ENCODE measurements at places on chromosomes 12 and 14.

DNA sequence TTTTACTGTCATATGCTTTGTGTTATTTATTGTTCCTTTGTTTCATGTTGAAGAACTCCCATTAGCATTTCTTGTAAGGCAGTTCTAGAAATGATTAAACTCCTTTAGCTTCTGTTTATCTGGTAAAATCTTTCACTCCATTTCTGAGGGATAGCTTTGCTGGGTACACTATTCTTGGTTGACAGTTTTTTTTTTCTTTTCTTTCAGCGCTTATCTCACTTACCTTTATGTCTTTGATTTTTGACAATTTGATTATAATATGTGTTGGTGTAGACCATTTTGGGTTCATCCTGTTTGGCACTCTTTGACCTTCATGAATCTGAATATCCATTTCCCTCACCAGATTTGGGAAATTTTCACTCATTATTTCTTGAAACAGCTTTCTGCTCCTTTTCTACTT is 16.2 kb downstream of the FBXO33 start:
- no peak for DNase-seq

- no peak for DNase-seq
Measured at GRCh38 chr14:60602291-60602690, 47.0 kb downstream of the SIX1 start.

- no peak for DNase-seq
Measured at GRCh38 chr12:13170892-13171490, 25.5 kb upstream of the EMP1 start.

DNA sequence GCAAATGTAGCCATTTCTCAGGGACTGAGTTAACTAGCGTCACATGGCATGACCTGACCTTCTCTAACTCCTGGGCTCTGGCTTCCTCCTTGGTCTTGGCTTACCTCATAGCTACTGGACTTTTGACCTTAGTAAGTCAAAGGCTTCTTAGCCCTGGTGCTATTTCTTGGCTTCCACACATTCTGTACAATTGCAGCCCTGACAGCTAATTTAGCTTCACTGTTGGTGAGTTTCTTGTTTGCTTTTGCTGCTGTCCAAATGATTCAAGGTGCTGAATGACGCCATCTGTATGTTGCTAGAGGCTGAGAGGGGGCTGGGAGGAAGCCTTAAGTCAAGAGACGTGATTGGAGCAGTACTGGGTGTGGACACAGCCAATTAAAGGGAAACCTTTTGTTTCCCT is 202.7 kb downstream of the PRKD1 start:
- DNase-seq, result no peak

GRCh38 chr14:74155749-74156148 is 71.0 kb downstream of the LIN52 start:
- DNase-seq, result no peak

DNA sequence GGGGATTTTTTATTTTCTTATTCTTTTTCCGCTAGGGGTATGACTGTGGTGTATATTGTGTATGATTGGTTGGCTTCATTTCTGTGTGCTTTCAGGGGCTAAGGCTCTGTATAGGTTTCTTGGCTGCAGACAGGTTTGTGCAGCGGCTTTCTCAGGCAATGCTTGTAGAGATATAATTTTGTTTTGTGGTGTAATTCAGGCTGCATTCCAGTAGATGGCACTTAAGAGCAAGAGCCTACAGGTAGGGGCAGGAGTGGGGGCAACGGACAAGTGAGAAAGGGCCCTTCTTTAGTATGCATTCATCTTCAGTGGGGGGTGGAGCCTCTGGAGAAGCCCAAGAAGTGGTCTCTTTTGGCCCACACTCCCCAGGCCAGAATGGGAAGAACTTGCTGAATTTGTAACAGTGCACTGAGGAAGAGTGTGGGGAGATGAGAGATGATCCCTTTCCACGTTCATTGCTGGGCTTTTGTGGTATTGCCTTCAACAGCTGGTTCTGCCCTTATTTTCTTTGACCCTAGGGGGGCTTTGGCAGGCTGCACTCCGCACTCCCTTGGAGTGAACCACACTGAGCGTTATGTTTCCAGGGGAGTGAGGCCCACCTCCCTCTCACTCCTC is 78.6 kb downstream of the IFNG-AS1 start:
- no peak for DNase-seq

DNA sequence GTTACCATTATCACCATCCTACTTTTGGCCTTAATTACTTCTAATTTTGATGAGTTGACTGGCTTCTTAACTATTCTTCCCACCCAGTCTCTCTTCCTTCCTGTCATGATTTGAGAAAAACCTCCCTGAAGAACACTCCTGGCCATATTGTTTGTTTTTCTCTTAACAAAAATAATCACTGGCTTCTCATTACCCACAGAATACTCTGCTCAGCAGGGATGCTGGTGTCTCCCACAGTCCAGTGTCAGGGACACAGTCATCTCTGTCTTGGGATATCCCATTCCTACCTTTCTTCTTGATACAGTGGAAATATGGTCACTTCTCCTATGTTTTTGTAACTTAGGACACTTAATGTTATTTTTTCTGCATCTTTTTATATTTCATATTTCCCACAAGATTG is 103.7 kb downstream of the SRGAP1 start:
- DNase-seq, result no peak

DNA sequence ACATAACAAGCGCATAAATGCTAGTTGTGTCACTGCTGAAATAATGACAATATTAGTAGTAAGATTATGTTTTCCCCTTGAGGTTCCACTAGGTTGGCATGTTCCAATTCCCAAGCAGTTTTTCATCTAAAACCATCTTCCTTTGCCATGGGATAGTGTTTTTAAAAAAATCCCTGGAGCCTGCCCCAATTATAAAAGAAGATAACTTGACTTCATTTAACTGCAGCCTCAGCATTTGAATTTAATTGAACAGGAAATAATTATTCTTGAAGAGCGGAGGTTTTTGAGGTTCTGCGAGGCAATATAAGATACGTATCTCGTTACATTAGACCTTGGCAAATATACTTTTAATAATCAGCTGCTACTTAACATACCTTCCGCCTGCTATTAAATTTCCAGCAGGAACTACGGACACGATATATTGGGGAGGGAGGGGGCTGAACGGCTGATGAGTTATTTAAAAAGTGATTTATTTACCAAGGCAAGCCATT is 65.2 kb upstream of the HSPB8 start:
- DNase-seq, result no peak

DNA sequence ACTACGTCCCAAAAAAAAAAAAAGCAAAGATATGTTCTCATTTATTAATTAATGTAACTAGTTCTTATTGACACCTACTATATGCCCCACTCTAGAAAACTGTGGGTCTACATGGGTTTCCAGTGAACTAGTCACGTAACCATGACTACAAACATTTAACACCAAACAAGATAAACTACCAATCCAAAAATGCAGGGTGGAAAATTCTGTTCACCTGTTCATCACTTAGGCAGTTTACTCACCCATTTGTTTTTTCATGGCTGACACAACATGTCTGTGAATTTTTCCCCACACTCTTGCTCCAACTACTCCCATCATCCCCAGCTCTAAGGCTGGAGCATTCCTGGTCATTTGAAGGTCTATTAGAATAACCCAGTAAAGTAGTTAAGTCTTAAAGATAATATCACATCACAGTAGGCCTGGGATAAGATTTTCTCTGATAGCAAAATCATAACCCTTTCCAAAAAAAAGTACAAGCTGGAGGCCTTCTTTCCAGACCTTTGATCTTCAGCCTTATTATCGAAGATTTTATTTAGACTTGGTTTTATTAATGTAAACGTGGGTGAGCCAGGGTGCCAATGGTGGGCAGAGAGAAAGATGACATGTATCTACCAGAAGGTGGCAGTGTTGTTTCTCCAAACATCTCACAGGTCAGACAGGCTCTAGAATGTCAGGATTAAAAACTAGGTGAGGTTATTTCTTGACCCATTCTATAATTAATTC is 61.6 kb upstream of the DAAM1 start:
- DNase-seq, result peak; percentile 45

DNA sequence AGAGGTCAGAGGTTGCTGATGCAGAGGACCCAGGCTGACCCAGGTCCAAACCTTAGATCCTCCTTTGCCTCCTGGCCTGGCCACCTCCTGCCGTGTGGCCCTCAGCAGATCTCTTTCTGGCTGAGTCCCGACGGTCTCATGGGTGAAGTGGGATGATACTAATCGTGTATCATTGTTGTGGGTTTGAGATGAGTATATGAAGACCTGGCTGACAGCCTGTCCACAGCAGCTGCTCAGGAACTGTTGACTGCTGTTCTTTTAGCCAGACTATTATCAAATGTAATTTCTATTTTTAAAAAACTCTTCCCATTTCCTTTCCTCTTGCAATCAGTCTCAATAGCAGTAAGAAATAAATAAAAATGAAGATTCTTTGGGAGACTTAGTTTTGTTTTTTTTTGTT is 45.6 kb downstream of the ANKRD9 start:
- no peak for DNase-seq

DNA sequence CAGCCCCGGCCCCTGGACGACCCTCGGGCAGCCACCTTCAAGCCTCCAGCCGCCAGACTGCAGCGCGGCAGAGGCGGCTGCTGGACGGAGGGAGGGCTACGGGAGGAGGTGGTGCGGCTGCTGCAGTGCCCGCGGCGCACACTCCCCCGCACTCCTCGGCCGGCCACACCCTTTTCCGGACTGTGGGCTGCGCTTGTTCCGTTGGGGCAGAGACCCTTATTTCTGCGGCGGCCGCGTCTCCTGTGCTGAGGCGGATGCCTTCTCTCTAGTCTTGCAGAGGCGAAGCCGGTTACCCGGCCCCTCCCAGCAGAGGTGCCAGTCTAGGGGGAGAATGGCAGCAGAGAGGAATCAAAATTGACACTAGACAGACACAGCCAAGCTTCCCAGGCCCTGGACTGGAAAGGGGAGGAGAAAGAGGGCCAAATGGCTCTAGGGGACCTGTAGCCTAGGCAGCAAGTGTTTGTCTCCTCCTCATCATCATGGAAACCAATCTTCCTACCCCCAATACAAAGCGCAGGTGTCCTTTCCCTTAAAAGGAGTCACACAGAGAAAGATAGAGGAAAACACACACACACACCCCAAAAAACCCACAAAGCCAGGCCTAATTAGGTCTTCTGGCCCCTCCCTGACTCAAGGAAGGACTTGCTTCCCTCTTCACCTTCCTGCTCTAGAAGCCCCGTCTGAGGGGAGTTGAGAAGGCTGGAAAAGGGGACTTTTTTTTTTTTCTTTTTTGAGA is 1.3 kb downstream of the ESYT1 start:
- no peak for DNase-seq

DNA sequence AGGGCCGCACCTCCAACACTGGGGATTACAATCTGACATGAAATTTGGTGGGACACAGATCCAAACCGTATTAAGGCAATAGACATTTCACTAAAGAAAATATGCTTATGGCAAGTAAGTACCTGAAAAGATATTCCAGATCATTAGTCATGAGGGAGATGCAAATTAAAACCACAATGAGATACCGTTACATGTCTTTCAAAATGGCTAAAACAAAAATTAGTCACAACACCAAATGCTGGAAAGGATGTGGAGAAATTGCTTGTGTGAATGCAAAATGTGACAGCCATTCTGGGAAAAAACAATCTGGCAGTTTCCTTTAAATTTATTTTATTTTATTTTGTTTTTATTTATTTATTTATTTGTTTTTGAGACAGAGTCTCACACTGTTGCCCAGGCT is 82.3 kb upstream of the PTGDR start:
- no peak for DNase-seq

DNA sequence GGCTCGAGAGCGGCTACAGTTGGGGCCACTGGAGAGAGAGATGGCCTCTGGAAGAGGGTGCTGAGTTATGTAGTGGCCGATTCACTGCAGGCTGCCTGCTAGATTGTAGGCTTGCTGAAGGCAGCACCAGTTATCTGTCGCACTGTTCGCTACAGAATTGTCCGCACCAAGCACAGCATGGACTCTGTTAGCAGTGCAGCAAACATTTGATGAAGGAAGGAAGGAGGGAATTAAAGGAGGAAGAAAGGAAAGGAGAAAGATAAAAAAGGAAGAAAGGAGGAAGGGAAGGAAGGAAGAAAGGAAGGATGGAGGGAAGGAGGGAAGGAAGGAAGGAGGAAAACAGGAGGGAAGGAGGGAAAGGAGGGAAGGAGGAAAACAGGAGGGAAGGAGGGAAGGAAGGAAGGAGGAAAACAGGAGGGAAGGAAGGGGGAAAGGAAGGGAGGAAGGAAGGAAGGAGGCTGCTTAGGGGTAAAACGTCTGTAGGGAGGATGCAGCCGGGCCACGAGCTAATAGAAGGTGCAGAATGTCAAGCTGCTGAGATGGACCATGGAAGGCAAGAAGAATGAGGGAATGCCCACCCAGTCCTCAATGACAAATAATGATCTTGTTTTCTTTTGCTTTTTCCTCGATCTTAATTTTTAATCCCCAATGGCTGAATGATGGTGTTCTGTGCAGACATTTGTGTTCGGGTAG is 27.3 kb upstream of the ADIPOR2 start:
- DNase-seq, result no peak

- DNase-seq, result no peak
Measured at GRCh38 chr14:102616799-102617198, 24.4 kb downstream of the RCOR1 start.

DNA sequence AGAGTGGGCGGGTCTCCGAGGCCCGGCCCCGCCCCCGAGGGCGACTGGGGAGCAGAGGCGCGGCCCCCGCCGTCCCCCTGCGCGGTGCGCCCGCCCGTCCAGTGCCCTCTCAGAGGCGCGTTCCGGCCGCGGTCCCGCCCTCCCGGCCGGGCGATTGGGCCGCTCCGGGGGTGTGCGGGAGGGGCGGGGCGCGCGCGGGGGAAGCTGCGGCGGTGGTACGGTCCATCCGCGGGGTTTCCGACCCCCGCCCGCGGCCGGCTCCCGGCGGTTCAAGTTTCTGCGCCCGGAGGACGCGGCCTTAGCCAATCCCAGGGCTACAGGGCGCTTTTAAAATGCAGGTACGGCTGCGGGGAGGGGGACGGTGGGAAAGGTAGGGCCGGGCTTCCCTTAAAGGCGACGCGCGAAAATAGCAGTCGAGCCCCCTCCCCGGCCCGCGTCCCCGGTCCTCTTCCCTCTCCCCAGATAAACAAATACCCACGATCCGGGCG is 315 bp upstream of the CCDC85C start:
- peak; percentile 91 for DNase-seq

DNA sequence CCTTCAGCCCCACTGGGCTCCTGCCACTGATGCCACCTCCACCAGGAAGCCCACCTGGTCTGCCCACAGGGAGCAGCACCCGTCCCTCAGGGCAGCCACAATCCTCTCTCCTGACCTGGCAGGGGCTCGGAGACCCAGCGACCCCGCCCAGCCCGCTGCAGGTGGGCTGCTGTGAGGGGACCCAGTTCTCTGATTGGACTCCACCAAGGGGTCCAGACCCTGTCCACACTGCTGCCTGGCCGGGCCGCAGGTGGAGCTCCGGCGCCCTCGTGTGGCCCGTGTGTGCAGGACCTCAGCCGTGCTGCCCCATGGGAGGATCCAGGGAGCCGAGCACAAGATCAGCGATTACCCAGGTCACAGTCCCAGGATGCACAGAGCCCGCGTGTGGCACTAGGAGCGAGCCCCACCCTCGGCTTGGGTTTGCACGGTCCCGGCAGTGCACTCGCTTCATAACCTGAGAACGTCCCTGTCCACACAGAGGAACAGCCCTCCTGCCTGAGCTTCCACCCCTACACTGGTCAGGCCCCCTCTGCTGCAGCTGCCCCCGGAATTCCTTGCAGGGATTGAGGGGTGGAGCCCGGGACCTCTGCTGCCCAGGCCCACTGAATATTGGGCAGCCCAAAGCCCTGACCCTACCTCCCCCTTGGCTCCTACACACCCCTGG is 35.4 kb upstream of the TMEM179 start:
- peak; percentile 85 for DNase-seq
